NCI-H2107 (cell line): ENCODE measurements at places on chromosomes 1 and 21.
A peak's percentile ranks its signal among the peaks of the same experiment; 100 is the strongest.

- no peak for DNase-seq
Observed at GRCh38 chr21:14617040-14617393, 70.9 kb upstream of the SAMSN1 start.

DNA sequence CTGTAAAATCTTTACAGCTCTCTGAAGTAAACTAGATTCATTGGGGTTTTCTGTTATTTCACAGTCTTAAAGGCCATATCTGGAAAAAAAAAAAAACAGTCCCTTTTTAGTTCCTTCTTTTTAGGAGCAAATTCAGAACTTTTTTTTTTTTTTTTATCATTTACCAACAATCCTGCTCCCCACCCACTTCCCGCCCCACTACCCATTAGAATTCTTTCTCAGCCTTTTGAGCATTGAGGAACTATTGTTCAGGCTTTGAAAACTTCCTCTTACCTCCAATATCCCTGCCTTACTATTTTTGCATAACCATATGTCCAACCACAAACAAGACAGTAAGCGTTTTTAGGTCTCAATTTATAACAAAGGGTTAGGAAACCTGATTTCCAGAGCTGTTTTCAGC lies 330.1 kb downstream of the PLPP3 start:
- no peak for DNase-seq

- no peak for DNase-seq
Observed at GRCh38 chr1:232377494-232377770, 252.5 kb downstream of the SIPA1L2 start.

GRCh38 chr1:200226268-200226968 lies 183.4 kb downstream of the ZNF281 start:
- DNase-seq = no peak

GRCh38 chr1:68197891-68198290 lies 34.4 kb downstream of the WLS start:
- DNase-seq = no peak

- no peak for DNase-seq
Observed at GRCh38 chr1:40774266-40774998, 9.2 kb upstream of the KCNQ4 start.

DNA sequence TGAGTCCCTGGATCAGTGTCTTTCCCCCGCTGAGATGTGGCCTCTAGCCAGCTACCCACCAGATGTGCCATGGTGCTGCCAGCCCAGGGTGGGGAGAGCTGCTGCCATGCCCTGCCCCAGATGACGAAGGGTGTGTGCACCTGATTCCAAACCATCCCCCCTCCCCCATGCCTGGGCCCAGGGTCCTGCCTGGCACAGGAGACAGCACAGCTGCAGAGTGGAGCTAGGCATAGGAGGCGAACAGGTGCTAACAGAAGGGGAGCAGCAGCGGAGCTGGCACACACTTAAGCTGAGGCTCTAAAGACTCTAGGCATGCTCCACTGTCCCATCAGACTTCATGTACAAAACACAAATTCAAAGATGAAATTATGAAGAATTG lies 9.0 kb upstream of the LDLRAP1 start:
- no peak for DNase-seq

DNA sequence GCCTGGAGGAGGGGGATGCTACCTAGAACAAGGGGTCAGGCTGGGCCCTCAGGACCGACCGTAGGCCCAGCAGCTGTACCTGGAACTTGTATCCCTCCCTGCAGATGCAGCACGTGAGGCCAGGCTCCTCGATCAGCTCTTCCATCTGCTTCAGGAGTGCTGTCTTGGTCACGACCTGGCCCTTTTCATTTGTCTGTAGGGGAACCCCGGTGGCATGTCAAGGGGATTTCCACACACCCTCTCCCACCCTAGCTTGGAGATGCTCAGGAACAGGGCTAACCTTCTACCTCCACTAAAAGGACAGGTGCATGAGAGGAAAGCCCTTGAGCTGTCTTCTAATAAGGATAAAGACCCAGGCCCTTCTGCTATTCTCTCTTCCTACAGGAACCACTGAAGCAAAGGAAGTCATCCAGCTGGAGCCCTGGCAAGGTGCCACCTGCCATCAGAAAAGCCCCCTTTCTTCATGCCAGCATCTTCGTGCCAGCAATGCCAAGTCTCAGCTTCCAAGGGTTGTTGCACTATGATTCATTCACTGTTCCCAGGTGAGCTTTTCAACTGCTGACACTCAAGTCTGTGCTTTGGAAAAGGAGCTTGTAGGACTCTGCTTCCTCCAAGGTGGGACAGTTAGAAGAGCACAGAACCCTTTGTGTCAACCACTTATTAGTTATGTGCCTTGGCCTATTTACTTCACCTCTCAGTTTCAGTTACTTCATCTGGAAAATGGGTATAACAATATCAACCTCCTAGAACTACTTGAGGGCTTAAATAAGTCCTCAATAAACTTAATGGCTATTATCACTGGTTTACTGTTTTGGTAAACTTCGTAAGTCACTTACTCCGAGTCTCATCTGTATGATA lies 122.1 kb downstream of the UBR4 start:
- no peak for DNase-seq

DNA sequence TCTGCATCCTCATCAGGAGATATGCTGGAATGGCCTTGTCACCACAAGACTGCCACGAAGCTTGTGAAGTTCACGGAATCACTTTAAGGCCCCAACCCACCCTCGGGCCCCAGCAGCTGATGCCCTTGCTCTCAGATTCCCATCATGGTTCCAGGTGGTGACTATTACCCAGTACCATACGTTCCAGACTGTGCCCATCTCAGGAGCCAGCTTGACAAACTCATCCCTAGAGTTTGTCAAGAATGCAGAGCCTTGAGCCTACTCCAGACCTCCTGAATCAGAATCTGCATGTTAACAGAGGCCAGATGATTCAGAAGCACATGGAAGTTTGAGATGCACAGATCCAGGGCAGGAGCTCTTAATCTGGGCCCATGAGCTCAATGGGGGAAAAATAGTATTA lies 53.9 kb upstream of the RBM15 start:
- DNase-seq = no peak

DNA sequence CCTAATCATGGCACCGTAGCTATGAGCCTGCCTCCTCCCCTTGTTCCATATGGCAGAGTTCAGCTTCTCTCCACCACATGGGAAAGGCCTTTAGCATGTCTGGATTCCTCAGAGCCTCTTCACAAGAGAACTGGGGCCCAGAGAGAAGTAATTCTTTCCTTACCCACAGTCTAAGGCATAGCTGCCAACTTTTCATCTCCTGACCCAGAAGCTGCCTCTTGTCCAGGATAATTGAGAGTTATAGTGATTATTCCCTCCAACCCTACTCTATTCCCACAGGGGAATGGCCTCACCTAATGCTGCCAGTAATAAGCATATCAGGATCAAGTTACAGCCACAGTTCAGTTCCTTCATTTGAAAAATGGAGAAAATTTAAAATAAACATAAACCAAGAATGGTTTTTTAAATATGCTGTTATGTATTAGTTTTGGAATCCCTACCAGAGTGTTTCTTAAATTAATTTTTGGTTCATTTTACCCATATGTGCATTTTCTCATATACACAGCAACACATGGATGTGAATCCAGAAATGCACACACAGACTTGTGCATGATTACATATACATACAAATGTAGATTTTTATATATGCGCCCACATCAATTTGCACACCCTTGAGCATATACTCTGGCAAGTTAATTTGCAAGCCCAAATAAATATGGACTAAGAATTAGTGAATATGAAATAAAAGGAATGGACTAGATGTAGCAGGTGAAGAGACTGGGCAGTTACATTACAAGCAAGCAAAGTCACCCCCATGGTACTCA lies 63.9 kb upstream of the WARS2 start:
- no peak for DNase-seq

DNA sequence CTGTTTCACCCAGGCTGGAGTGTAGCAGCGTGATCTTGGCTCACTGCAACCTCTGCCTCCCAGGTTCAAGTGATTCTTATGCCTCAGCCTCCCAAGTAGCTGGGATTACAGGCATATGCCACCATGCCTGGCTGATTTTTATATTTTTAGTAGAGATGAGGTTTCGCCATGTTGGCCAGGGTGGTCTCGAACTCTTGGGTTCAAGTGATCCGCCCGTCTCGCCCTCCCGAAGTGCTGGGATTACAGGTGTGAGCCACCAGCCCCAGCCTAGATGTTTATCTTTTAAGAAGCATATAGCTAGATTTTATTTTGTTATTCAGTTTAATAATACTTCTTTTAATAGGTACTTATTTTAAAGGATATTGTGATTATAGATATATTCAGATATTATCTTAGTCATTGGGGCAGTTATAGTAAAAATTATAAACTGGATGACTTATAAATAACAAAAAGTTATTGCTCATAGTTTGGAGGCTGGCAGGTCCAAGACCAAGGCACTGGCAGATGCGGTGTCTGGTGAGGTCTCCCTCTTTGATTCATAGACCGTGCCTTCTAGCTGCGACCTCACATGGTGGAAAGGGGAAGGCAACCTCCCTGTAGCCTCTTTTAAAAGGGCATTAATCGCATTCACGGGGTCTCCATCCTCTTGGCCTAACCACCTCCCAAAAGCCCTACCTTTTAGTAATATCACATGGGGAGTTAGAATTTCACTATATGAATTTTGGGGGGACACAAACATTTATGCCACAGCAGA lies 3.1 kb upstream of the KCNE2 start:
- no peak for DNase-seq

DNA sequence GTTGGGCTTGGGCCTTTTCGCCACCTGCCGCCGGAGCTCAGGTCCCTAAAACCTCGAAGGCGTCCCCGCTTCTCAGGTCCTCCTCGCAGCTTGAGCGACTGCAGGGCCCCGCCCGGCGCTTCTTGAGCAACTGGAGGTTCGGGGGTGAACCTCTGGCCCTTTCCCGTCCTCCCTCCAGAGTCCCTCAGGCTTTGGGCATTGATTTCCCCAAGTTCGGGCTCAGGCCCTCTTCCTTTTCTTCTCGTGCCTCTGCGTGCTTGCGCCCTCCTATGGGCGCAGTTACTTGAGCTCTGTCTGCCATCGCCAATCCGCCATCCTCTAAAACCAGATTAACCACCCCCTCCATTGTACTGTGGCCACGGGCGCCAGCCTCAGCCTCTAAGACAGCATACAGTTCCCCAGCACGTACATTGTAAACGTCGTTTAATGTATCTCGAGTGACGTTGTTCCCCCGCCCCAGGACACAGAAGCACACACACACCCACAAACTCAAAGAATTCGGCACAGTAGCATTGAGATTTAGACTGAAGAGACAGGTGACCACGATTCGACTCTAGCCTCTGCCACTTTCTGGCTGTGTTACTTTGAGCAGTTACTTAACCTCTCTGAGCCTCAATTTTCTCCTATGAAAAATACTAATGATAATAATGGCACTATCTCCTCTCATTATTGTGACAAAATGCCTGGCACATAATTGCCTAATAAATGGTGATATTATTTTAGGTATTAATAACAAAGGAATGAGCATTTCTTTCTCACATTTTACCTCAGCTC lies 22.6 kb downstream of the BTG2 start:
- DNase-seq = peak; percentile 95

GRCh38 chr1:55378582-55378981 lies 163.4 kb upstream of the USP24 start:
- no peak for DNase-seq
